GM20000 (cell line): ENCODE measurements at places on chromosomes 2 and 18.

- DNase-seq = no peak
These were observed 156.1 kb downstream of the HAUS1 start for GRCh38 chr18:46260016-46260878.

DNA sequence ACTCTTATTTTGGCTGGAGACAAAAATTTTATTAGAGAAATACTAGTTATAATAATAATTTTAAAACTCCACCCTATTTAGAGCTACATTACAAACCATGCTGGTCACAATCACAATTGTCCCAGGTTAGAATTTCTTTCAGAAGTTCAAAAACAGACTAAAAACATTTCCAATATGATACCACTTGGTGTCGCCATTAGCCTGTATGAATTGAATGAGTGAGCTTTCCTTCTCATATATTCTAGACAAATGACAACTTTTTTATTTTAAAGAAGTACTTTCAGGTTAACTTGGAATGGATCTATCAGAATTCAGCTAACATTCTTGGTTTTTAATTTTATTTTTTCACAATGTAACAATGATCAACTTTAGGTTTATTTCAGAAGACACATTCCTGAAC lies 48.0 kb downstream of the SERPINB8 start:
- DNase-seq = peak; percentile 50

GRCh38 chr2:554444-554843 lies 122.8 kb downstream of the TMEM18 start:
- DNase-seq = no peak

- DNase-seq = no peak
These were observed 3.0 kb downstream of the PAX8 start for GRCh38 chr2:113275556-113276215.

DNA sequence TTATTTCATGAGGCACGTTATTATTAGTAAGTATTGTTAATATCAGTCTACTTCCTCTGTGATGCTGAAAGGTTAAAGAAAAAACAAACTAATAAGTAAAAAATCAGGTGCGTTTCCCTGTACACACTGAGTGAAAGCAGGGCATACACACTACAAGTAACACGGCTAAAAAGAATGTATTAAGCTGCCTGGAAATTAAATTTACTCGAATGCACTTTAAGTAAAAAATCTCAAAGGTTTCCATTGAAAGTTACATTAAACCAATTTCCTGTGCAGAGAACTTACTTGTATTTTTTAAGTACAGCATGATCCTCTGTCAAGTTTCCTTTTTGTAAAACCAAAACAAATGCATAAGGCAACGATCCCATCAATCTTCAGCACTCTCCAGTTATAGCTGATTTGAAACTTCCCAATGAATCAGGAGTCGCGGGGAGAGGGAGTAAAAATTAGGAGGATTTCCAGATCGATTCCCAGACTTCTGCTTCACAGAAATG lies 633 bp downstream of the BCL2 start:
- DNase-seq = no peak

DNA sequence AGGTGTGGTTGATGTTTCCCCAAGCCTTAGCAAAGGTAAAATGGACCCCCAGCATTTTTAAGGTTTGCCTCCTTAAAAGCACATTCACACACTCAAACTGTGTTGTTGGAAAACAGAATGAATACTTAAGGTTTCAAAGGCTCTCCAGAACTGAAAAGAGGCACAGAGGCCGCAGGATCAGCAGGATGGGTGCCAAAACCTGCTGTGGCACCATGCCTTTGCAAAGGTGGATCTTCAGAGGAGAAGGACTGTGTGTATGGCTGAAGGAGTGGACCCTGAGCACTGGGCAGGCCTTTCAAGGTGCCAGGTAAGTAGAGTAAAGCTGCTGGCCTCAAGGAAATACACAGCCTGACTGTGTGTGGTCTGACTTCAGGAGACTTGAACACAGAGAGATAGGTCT lies 127.3 kb downstream of the XRCC5 start:
- no peak for DNase-seq

GRCh38 chr18:11669948-11670275 lies 19.2 kb upstream of the GNAL start:
- no peak for DNase-seq

- no peak for DNase-seq
These were observed 5.8 kb upstream of the WNT6 start for GRCh38 chr2:218853766-218854165.

DNA sequence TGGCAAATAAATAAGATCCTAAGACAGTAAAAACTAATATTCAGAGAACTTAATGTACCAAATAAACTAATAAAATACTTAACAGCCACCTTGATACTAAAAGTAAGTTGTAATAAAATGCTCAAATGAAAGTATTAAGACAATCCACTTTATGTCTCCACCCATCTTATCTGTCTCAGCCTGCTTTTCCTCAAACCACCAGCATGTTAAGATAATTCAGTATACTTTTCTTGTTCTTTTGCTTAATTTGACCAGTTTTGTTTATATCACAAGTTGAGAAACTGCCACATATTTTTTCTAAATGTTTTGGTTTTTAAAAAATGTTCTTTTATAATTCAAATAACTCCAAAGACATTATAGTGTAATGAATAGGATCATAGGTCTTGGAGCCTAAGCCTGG lies 142.0 kb downstream of the MBD5 start:
- DNase-seq = no peak
